Left lung (tissue), 14 donors: ENCODE measurements at places on chromosomes 12 and 14. TPM values are rescaled to one million over a fixed set of nuclear protein-coding genes. Genes with fewer than 3 reads are reported as not detected.

KRT85 gene
- not detected for polyA plus RNA-seq

ZNF84 gene
- 84.7 TPM for polyA plus RNA-seq

PTGDR gene
- 0.43 TPM for polyA plus RNA-seq

SDR9C7 gene
- polyA plus RNA-seq = 0.21 TPM

ACACB gene
- polyA plus RNA-seq = 12.5 TPM

HCAR1 gene
- polyA plus RNA-seq = 0.56 TPM

KIAA0586 gene
- 20.2 TPM for polyA plus RNA-seq

CNTN1 gene
- 39.4 TPM for polyA plus RNA-seq
